ENCODE measurements at places on chromosomes 6 and 20.

GRCh38 chr6:117976030-117976651, 69.1 kb downstream of the SLC35F1 start:
- peak; percentile 32 for DNase-seq

GRCh38 chr6:115898246-115898645, 162.4 kb downstream of the FRK start:
- no peak for DNase-seq

DNA sequence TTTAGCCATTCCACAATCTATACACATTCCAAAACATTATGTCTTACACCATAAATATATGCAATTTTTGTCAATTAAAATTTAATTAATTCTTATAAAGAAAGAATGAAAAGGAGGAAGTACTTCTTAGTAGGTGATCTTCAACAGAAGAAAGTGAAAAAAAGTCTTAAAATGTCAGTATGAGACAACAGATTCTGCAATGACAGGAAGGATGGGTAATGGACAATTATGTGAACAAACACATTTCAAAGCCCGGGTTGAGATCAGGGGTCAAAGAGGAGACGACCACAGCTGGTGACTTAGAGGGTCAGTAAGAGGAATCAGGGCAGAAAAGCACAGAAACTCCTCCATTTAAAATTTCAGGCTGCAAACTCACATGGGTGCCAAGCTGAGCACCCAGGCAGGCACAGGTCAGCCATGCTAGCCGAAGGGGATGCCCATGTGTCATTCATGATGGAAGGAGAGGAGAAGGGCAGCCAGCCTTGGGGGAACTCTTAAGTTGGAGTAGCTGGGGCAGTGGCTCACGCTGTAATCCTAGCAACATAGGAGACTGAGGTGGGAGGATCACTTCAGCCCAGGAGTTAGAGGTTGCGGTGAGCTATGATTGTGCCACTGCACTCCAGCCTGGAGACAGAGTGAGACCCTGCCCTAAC, 11.0 kb downstream of the VSX1 start:
- DNase-seq: no peak

- no peak for DNase-seq
These were observed 30.6 kb upstream of the MYLK2 start for GRCh38 chr20:31788578-31788977.

DNA sequence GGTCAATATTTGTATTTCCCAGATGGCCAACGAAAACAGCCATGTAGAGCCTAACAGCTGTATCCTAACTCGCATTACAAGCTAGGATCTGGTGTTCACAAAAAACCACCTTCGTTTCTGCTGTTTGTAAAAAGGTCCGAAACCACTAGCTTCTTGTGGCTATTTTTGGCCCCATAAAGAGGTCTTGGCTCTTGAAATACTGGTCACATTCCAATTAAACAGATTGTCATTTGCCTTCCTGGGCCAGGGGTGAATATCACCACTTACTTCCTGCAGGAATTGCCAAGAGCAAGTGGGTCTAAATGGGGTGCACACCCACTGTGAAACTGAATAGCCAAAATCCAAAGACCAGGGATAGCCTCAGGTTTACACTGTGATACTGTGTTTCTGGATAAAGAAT, 48.2 kb downstream of the TSHZ2 start:
- DNase-seq: no peak

DNA sequence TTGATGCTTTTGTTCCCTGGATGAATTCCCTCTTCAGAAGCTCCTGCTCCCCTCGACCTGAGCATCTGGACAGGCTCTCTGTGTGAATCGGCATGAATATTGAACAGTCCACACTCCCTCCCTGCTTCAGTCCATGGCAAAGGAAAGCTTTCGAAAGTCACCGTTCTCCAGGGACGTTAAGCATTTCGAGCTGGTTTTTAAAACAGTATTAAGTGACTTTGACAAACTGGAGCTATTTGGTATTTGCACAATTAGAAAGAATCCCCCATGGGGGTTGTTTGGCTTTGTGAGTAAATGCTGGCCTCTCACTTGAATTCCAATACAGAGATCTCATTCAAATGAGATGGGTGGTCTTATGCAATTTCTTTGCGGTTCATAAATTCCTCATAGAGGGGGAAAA, 85.3 kb upstream of the TIAM2 start:
- DNase-seq: no peak

GRCh38 chr6:41728073-41728936, 7.1 kb downstream of the TFEB start:
- DNase-seq: no peak

- no peak for DNase-seq
These were observed 655.4 kb upstream of the PTCHD4 start for GRCh38 chr6:48766349-48766748.

DNA sequence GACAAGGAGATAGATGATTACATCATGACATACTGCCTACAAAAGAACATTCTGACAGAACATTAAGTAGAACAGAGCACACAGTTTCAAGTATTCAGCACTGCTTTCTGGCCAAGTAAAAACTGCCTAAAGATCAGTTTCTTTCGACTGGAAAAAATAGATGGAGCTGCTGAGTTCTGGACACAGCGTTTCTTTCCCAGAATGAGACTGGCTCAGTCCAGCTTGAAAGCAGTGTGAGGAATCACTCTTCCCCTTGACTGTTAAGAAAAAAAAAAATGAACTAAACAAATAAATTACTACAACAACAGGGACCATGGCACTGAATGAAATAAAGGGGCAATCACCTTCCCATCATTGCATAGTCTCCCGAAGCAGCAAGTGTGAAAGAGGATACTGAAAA, 4.4 kb upstream of the LYRM2 start:
- no peak for DNase-seq

DNA sequence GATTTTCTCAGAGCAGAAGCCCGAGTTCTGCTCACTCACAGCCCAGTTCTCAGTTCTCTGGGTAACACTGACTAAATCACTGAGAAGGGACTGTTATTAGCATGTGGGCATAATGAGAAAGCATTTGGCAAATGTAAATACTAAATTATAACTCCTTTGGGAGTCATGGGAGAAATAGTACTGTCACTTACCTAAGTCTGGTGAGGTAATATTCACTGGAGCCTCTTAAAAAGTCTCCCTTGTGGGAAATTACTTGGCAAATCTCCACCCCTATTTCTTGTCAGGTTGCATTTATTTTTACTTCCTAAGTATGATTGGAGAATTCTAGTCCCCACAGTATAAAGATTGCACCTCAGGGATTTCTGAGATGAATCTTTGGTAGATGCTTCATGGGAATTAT, 254.3 kb downstream of the SLC35F1 start:
- DNase-seq: no peak

GRCh38 chr20:31555203-31555775, 41.0 kb downstream of the HM13 start:
- no peak for DNase-seq

GRCh38 chr6:166987930-166988329, 11.3 kb upstream of the CEP43 start:
- DNase-seq: no peak

DNA sequence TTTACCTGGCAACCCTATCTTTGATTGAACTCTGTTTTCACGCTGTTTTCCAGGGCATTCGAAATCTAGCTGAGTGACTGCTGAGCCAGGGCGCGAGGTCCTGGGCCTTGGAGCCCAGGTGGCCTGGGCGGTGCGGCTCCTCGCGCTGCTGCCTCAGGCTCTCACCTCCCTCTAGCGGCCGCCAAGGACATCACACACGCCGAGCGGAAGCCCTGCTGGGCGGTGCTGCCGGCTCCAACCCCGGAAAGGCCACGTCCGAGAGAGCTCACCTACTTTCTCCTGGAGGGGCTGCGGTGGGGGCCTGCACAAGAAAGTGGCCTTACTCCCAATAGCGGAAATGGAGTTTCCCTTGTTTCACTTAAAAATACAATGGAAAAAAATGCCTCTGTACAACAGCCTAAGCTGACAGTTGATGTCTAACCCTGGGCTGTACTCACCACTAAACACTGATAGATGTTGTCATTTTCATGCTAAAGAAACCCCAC, 77.7 kb downstream of the ELOVL4 start:
- peak; percentile 77 for DNase-seq
